ENCODE measurements at places on chromosomes 2 and 18.

DNA sequence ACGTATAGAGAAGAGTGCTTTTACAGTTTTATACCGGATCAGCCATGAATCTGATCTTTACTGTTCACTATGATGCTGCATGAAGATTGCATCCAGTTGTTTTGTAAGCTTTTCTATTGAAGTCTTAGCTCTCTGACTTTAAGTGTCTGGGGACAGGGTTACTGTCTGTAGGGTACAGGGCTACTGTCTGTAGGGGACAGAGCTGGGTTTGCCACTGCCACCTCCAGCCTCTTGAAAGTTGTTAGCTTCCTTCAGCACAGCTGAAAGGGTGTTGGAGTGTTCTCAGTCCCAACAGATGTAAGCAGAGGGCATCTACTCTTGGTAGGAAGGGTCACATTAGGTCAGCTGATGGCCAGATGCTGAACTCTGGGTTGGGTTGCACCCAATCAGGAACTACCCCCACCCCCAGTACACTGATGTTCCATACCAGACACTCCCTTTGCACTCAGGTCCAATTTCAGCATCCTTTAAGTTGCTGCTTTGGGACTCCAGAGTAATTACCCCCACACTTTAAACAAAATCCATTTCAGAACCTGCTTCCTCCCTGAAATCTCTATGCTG is 58.0 kb downstream of the MYL12B start:
- no peak for DNase-seq

DNA sequence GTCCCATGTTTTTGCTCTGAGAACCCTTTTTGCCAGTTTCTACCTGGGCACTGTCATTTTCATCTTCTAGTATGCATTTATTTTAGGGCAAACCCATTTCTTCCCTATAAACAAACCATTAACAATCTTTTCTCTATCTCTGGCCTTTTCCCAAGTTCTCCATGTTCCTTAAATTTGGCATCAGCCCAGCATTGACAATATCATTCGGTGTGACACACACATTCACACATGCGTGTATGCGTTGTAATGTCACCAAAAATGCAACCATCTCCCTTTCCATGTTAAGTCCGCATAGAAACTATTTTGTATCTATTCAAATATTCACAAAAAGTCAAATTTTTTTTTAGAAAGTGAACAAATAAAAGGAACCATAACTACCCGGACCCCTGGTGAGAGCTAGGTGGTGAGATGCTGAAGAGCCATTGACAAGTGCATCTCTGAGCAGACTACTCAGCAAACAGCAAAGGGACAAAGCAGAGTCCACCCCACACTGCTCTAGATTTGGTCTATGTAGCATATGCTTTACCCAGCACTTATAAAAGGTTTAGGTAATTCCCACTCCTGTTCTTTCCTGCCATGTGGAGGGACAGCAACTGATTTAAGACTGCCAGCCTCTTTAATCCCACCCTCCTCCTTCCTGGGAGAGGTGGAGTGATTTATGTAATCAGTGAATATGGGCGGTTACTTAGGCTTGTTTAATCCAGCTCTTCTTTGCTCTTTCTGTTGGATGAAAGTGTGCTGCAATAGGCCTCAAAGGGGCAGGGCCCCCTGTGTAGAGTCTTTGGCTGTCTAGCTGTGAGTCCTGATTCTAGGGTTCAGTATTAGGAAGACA is 124.1 kb downstream of the METTL8 start:
- no peak for DNase-seq

DNA sequence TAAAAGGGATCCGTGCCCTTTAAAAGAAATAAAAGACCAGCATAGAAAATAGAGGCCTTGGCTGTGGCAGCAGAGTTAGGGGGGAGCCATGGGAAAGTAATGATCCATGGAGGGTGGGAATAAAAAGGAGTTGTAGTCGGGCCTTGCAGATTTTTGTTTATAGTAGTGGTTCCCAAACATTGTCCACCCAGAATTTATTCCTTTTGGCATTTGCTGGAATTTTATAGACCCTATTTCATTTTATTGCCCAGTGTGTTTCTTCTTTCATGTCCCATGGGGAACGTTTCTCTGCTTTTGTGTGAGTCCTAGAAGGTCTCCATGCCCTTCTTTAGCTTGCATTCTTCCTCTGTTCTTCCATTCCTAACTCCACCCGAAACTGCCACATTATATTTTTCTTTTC is 222.2 kb downstream of the LTBP1 start:
- DNase-seq, result no peak

- no peak for DNase-seq
Observed at GRCh38 chr2:207813942-207814341, 44.2 kb upstream of the FZD5 start.

- DNase-seq, result no peak
Observed at GRCh38 chr18:72672364-72673184, 128.4 kb upstream of the CBLN2 start.

- no peak for DNase-seq
Observed at GRCh38 chr2:25381502-25381901, 39.8 kb upstream of the DNMT3A start.

- DNase-seq, result no peak
Observed at GRCh38 chr2:225615514-225615913, 216.0 kb downstream of the NYAP2 start.

GRCh38 chr2:57450170-57450569 is 596.4 kb upstream of the VRK2 start:
- peak; percentile 12 for DNase-seq

GRCh38 chr2:190785334-190785733 is 95.3 kb upstream of the GLS start:
- no peak for DNase-seq

DNA sequence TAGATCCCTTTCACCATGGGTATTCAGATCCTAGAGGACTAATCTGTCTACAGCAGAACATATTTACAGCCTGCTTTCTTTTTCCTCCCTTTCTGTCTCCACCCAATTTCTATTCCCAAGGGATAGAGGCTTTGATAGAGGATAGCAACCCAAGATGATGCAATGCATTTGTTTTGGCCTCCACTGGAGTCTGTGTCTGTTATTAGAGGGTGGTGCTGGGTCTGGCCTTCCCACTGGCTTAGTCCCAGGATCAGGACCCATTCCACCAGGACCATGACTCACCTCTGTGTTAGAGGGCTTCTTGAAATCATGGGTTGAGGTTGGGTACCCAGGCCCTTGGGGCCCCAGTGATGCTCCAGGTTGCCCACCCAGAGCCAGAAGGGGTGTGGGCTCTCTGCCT is 239.7 kb upstream of the TNP1 start:
- DNase-seq, result no peak

DNA sequence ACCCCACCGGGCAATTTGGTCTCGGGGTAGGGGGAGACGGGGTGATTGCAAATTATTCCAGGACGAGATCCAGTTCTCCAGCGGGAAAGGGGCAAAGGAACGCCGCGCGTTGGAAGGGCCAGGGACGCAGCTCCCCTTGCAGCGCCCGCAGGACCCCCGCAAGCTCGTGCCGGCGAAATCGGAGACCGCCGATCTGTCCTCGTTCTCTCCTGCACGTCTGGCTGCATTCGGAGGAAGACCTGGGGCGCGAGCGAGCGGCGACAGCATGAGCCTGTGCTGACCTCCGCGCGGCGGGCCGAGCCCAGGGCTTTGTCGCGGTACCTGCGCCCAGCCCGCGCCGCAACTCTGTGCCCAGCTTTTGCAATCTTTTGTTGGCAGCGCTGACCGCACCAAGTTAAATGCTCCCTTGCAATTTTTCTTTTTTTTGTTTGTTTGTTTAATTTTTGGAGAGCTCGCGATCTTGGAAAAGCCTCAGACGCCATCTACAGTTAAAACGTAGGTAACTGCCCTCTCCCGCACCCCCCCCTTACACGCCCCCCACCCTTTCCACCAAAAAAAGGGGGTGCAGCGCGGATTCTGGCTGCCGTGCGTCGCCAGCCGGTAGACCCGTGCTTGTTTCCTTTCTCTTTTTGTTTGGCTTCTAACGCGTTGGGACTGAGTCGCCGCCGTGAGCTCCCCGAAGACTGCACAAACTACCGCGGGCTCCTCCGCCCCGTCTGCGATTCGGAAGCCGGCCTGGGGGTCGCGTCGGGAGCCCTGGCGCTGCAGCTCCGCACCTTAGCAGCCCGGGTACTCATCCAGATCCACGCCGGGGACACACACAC is 667 bp downstream of the TRIB2 start:
- DNase-seq, result peak; percentile 39

- DNase-seq, result no peak
Observed at GRCh38 chr2:206740800-206741199, 22.6 kb upstream of the DYTN start.

GRCh38 chr18:75491361-75491760 is 63.9 kb upstream of the SMIM21 start:
- DNase-seq, result no peak

DNA sequence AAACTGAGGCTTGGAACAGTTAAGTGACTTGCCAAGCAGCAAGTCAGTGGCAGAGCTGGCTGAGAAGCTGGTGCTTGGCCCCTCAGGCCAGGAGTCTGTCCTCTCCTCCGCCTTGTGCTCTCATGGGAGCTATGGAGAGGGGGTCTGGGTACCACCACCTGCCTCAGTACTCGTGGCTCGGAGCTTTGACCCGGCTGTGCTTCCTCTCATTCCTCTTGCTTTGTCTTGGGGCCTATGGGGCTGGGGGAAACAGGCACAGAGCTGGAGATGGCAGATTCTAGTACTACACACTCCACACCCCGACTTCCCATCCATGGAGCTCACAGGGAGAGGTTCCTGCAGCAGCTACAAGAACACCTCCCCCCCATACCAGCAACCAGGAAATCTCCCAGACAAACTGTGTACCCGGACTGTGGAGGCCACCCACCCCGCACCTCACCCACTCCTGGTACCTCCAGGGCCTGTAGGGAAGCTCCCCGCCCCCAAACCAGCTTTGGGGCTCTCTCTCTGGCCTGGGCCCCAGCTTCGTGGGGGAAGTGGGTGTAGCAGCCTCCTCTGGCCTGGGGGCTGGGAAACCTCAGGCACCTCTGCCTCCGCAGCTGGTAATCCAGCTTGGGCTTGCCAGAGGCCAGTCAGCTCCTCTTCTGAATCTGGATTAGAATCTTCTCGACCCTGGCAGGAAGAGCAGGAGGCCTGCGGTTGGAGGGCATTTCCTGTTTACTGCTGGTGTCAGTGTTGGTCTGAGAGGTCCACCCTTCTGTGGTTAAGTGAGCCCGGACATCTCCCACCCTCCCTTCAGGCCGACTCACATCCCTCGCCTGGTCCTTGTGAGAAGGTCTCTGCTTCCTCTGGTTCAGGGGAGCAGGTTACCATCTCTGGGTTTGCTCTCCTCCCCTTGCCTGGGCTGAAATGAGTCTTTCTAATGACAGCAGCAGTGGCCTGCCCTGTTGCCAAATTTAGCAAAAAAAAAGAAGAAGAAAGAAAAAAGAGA is 22.3 kb upstream of the RHOB start:
- DNase-seq, result no peak

DNA sequence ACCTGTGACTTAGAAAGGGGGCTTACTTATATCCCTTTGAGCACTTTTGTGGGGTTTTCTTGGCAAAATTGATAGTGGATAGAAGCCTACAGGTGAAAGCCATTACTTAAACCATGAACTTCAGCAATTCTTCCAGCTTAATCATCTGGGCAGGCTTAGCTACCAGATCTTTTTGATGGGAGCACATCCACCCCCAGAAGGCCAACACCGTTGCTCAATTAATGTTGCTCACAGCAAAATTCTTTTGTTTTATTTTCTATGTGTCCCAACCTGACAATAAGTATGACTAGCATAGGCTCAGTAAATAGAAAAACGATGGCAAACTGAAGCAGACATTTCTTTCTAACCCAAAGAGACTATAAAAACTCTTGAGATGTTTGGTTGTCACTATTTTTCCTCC is 269.4 kb upstream of the TCF4 start:
- no peak for DNase-seq

DNA sequence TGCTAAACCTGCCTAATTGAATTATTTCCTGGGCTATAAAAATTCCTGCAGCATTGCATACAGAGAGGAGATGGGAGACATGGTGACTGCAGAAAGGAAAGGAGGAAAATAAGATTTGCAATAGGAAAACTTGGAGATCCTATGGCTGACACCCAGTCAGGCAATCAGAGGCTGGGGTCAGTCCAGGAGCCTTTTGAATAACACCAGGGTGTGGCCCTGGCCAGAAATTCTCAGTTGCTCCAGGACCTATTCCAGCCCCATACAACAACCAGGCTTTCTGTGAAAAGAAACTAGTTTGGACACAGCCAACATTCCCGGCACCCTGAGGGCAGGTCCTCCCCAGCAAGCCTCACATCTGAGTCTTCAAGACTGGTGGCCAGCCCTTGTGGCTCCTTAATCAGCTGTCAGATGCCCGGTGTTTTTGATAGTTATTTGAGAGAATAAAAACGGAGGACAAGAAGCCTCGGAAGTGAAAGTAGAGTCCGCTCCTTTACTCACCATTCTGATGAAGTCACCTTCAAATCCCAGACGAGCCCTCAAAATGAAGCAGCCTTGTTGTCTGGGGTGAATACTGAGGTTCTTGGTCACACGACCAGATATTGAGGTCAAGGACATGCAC is 31.1 kb upstream of the GMCL1 start:
- DNase-seq, result no peak

Measured in stimulated activated CD4-positive, alpha-beta T cell treated with anti-CD3 and anti-CD28 coated beads, Interleukin-1b, Interleukin-23, amount 100 ng/mL, for 48 hours (primary cell).